ENCODE measurements at places on chromosomes 6 and 20.

DNA sequence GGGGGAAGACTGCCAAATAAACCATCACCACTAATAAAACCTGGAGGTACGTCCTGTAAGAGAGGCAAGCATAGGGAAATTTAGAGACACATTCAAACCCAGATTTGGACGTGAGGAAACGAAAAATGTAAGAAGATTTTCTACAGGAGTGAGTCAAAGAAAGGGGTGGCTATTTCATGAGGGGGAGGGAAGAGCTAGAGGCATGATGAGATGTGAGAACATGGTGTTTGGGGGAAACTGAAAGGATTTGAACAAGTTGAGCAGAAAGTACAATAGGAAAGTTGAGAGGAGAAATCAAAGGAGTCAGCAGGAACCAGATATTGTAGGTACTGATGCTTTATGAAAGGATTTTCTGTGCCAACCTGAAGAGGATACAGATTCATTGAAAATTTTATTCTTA lies 179.1 kb upstream of the HS3ST5 start:
- no peak for DNase-seq

DNA sequence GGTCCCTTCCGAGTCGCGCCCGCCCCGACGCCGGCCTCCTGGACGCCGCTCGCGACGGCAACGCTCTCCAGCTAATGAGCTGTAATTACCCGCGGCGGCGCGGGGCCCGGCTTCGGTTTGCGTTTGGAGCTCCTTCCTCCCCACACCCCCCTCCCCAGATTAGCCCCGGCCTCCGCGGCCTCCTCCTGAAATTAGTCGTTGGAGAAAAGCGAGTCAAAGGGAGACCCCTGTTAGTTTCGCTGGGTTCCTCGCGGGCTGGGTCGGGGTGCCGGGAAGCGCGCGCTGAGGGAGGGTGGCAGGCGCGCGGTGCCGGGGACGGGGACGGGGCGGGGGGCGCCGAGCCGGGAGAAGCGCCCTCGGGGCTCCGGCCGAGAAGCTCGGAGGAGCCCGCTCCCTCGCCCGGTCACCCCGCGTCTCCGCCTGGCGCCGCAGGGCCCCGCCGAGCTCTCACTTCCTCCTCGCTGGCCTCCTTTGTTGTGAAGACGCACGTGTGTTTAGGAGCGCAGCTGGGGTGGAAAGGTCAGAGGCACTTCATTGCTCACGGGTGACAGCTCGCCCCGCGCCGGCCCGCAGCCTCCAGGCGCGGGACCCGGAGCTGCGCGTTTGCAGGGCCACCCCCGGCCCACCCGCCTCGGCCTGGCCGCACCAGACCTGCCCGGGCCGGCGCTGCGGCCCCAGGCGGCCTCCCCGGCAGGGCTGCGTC lies 4.9 kb downstream of the FOXC1 start:
- DNase-seq = no peak

GRCh38 chr20:48758206-48758820 lies 69.5 kb downstream of the PREX1 start:
- no peak for DNase-seq

DNA sequence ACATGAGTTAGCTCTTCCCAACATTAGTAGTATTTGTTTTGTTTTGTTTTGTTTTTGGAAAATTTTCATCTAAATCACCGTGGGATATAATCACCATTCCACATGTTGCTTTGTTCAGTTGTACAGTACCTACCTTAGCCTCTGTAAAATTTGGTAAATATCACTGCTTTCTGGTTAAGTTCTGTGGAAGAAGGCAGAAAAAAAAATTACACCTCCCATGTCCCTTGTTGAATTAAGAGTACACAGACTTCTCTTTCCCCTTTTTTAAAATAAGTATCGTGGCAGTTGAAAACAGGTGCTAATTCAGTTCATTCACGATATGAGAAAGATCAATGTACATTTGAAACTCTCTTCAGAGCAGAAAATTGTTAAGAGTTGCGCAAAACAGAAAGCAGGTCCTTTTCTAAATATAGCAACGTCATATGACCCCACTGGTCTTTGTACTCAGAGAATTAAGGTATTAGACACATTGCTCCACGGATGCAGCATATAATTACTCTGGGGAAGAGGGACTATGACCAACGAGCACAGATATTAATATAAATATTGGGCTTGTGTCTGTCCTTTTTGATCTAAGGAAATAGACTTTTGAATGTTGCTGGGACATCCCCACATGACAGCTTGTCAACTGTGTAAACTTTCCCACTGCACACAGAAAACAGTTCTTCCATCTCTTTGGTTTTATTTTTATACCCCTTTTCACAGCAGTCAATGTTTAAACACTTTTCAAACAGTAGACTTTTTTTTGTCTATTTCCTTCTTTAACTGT lies 58.6 kb upstream of the ZNF217 start:
- peak; percentile 81 for DNase-seq

DNA sequence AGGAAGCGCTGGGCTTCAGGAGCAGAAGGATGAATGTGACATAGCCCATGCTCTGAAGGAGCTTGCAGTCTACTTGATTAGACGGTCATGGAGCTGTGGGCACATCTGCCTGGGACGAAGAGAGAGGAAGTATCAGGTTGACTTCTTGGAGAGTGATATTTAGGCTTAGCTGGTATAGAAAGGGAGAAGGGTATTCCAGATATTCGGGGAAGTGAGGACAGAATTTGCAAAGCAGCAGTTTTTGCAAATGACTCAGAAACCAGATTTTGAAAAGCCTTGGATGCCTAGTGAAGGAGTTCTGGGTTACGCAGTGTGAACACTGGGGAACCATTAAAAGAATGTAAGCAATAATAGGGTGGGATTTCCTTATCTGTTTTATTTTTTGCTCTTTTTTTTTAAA lies 60.7 kb downstream of the EYA4 start:
- DNase-seq = no peak

- DNase-seq = no peak
Measured at GRCh38 chr6:115358616-115359015, 702.1 kb downstream of the FRK start.

DNA sequence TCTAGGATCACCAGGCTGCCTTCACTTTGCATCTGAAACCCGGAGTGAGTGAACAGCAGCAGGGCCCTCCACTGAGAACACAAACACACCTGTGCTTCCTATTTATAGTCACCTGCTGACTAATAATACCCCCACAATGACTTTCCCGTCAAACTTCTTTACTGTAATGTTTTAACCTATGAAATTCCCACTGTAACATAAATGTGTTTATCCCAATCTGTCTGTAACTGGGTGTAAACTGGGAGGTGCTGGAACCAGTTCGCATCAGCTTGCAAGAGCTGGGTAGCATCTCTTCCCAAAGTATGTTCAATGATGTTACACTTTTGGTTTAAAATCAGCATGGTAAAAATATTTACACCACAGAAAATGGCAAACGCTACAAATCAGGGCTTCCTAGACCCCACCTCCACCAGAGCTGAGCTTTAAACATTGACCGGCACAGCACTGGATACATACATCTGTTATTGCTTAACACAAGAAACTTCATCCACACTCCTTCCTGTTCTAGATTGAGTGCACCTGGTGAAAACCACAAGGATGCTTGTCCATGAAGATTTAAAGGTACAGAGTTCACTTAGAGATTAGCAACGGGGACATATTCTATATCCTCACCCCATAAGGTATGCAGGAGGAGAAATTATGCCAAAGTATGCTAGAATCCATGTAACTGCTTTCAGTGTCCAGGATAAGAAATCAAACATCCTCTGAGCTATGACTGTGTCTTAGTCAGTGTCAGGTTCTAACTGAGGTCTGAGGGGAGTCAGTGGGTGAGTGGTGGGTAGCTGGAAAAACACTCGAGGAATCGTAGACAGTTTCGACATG lies 79.0 kb downstream of the ALDH8A1 start:
- peak; percentile 19 for DNase-seq

DNA sequence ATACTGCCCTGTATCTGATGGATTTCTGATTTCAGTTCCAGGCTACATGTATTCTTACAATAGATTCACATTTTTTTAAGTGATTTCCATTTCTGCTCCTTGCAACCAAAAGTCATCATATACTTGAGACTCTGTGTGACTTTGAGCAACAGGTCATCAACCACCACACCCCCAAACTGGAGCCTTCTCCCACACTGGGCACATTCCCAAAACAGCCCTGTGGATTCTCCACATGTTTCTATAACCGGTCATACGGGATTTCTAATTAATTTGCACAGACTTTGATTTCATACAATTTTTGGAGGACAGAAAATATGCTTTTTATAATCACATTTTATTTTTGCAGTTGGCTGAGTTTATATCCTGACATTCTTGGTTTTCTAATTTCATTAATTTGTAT lies 317.2 kb upstream of the ID4 start:
- no peak for DNase-seq

DNA sequence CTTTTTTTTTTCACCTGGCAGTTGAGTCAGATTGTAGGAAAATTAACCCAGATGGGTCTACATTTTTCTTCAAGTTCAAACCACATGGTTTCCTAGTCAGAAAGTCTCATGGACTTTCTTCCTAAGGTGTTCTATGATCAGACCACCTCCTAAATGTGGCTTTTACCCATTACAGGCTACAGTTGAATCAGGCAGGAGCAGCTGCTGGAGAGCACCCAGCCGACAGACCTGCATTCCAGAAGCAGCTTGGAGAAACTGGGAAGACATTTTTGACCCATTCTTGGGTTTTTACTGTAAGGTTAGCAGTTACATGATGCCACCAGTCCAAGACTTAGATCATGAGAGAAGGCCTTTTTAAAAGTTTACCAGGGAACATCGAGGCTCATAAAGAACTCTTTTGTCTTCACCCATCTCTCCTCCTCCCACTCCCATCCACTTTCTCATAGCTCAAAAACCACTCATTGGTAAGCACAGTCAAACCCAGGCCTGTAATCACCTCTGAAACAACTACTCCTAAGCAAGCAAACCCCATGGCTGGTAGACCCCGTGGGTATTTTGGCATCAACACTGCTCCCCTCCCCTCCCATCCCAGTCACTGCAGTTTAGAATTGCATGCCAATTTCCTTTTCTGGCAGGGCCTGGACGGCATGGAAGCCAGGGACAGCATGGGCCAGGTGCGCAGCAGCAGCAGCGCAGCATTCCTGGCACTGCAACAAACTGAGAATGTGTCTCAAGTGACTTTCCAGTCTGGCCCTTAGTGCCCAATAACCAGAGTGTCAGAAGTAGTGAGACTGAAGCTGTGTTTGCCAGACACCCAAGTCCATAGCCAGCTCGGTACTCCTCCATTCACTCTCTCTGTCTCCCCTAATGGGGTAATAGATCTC lies 113.7 kb downstream of the CLIC5 start:
- DNase-seq = no peak

- DNase-seq = no peak
Measured at GRCh38 chr6:113190170-113190569, 667.0 kb upstream of the MARCKS start.

GRCh38 chr20:49262444-49262843 lies 15.4 kb downstream of the ZNFX1 start:
- DNase-seq = no peak

GRCh38 chr20:3606021-3606420 lies 57.2 kb downstream of the GFRA4 start:
- DNase-seq = no peak

- no peak for DNase-seq
Measured at GRCh38 chr6:44049989-44050871, 77.0 kb downstream of the MRPL14 start.

DNA sequence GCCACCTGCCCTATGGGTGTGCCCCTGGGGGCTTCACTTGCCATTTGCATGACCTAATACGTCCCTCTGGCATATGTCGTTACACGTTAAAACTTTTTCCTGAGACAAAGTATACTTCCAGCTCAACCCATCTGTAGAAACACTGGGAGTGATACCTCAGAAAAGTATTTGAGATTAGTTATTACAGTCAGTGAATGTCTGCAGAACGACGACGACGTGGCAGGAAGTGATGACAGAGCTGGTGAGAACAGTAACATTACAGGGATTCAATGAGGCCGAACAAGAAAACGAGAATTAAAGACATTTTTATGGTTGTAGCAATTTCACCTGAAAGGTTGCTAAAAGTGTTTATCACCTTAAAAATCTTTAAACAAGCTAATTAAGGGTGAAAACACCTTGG lies 40.2 kb downstream of the SASH1 start:
- no peak for DNase-seq

DNA sequence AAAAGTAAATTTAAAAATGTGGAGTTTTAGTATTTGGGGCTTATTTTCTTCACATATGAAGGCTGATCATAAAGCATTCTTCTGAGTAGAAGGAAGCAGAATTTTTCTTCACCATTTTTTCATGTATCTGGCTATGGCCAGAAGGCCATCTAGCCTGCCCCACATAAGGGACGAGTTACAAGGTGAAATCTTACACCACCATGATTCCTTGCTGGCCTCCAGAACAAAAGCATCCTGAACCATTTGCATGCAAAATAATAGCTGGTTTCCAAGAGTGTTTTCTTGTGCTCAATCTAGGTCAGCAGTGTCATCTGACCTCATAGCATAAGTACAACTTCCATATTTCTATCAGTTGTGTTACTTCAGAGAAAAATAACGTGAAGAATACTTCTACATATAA lies 93.1 kb downstream of the BMP5 start:
- DNase-seq = no peak

- no peak for DNase-seq
Measured at GRCh38 chr6:42260972-42261371, 43.3 kb upstream of the MRPS10 start.

GRCh38 chr6:132139611-132140010 lies 188.4 kb upstream of the CCN2 start:
- DNase-seq = no peak

DNA sequence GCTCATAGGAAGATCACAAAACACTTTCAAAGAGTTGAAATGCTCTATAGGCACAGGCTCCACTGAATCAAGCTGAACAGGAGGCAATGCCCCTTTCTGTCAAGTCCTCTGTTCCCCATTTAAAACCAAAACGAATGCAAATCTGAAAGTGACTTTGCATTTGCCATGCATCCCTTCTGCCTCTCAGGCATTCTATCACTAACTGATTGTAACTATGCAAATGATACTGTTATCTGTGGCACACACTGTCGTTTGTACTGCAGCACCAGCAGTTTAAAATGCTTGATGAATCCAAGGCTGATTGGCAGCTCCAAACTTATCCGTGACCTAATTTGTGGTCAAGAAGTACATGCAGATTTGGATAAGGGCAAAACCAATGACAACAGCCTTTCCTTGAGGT lies 1067.5 kb upstream of the MAP3K7 start:
- no peak for DNase-seq

- DNase-seq = peak; percentile 49
Measured at GRCh38 chr6:155103816-155104366, 108.8 kb downstream of the TIAM2 start.

DNA sequence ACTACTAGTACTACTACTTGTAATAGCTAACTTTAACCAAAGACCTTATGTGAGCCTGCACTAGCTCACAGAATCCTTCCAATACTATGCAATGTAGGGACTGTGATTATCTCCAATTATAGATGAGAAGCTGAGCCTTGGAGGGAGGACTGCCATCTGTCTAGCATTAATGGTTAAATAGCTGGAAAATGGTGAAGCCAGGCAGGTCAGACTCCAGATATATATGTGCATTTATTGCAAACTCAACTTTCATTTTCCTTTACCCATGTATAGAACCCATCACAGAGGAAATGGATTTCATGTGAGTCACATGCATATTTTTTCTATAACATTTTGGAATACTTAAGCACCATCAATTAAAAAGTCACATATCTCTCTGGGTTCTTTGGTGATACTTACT lies 229.9 kb downstream of the BCAS1 start:
- no peak for DNase-seq

GRCh38 chr20:47493175-47493962 lies 8.3 kb upstream of the NCOA3 start:
- peak; percentile 85 for DNase-seq

Data from activated CD4-positive, alpha-beta T cell treated with anti-CD3 and anti-CD28 coated beads, Interleukin-2, amount 50 U/mL, for 16 hours (primary cell).